ENCODE measurements at places on chromosomes 2 and 18.

DNA sequence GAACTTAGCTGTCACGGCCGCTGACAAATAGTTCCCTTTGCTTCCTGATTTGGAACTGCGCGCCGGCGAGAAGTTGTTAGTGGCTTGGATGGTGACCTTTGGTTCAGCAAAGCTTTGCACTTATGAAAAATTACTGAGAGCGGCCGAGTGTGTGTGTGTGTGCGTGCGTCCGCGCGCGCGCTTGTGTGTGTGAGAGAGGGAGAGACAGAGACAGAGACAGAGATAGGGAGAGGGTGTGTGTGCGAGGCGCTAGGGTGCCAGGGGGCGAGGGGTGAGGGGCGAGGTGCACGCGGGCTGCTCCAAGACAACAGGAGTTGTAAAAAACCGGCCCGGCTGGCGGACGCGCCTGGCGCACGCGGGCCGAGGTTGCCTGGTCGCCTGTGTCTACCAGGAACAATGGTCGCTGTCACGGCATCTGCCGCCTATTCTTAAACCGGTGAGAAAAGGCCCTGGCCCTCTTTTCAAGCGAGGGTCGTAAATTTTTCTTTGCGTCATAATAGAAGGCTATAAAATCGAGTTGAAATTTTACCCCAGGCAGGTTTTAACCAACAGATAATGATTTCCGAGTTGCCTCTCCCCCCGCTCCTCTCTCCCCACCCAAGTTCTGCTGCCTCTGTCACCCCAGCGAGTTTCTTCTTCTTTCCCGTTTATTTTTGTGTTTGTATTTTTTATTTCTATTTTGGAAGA is 535 bp downstream of the HOXD3 start:
- DNase-seq: no peak

DNA sequence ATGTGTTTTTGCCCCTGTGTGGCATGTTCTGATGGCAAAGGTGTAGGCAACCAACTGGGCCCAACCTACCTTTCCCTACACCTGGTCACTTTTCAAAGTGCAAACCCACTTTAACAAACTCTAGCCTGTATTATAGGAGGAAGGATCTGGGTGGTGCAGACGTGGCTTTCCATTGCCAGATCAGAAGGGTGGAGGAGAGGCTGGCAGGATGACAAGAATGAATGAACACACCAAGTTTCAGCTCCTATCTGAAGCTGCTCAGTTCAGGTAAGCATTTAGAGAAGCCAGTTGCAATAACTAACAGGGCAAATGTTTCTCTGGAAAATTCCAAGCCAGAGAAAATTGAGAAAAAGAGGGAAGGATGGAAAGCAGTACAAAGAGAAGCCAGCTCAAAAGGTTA is 707 bp upstream of the SERPINB7 start:
- DNase-seq: no peak

- DNase-seq: no peak
Measured at GRCh38 chr2:6381326-6381725, 484.4 kb downstream of the CMPK2 start.

DNA sequence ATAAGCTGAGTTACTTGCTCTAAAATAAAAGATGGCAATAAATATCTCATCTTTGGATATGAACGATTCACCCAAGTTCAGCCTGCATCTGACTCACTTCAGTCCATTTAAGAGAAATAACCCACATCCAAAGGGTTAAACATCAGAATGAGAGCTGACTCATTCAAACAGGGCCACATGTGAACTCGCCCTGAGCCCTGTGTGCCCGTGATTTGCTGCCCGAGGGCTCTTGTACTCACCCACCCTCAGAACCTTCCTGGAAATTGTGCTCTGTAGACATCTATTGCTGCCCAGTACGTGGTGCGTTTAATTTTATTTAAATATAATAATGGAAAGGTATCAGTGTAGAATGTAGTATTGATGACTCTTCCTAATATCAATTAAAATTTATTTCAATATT is 66.9 kb upstream of the RBM44 start:
- DNase-seq: no peak

- peak; percentile 24 for DNase-seq
Measured at GRCh38 chr2:128489526-128490273, 171.0 kb upstream of the HS6ST1 start.

DNA sequence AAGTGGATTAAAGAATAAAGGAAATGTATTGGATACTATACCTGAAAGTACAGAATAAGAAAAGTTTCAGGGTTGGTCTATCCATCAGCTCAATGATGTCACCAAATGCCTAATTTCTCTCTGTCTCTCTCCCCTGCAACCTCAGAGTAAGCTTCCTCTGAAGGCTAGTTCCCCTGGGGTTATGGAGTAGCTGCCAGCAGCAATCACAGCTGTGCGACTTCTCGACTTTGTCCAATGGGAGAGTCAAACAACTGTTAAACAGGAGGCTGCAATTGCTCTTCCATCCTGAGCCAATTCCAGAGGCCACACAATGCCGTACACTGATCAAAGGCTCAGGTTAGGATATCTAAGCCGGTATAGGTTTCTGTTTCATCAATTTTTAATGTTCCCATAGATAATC is 95.3 kb upstream of the FANCL start:
- DNase-seq: no peak

- DNase-seq: peak; percentile 20
Measured at GRCh38 chr18:50632895-50633515, 73.1 kb downstream of the MAPK4 start.

- no peak for DNase-seq
Measured at GRCh38 chr2:227428731-227429285, 41.1 kb upstream of the SCYGR1 start.

GRCh38 chr2:25587361-25587760 is 86.0 kb downstream of the DTNB start:
- DNase-seq: no peak

DNA sequence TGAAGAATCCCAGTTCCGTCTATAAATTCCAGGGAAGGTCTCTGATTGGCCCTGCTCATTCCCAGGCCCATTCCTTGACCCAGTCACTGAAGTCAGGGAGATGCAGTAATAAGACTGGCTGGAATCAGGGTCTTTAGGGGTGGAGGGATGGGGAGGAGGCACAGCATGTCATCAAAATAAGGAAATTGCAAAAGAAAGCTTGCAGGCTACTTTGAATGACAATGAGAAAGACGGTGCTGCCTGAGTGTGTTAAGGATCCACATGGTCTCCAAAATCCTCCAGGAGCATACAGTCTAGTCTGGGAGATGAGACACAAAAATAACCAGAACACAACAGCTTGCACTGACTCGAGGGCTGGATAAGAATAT is 2.0 kb upstream of the DES start:
- no peak for DNase-seq

- no peak for DNase-seq
Measured at GRCh38 chr2:210233487-210233886, 8.2 kb upstream of the ACADL start.

GRCh38 chr2:71906357-71906973 is 241.2 kb downstream of the CYP26B1 start:
- DNase-seq: no peak

- DNase-seq: no peak
Measured at GRCh38 chr2:73893764-73894474, 1.1 kb downstream of the ACTG2 start.

- no peak for DNase-seq
Measured at GRCh38 chr2:233964581-233964980, 47.4 kb downstream of the TRPM8 start.

GRCh38 chr18:42474577-42474976 is 519.5 kb downstream of the PIK3C3 start:
- DNase-seq: no peak

DNA sequence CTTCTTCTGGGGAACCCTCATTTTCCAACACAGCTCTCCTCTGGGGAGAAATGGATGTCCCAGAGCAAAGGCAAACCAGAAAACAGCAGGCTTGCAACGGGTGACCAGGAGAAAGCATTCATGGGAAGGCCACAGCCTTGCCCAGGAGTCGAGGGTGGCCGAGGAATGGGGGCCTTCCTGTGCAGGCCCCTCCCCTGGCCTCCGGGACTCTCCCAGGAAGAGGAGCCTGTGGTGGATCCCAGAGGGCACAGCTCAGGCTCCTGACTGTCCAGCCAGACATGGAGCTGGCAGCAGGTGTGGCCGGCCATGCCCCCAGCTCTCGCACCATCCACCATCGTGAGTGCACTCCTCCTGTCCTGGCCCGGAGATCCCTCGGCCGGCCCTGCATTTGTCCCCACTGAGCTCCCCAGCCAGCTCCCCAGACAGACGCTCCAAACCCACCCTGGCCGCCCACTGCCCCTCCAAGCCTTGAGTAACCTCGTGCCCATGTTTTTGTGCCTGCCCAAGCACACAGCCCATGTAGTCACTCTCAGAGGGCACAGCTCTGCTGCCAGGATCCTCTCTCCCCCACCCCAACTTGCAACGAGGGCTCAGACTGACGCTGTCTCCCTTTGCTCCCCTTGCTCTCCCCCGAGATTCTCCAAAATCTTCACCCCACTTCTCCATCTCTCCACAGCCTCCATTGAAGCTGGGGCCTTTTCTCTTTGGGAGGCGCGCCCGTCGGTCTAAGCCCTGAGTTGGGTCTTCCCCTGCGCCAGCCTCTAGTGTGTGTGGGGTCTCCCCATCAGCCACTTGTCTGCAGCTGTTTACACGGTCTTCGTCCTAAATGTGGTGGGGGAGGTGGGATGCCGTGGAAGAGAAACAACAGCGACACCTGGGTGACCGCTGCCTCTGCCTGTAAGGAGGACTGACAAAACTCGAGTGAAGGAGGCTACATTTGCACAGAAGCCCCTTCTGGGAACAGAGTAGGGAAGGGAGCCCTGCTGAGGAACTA is 9.8 kb downstream of the PRLH start:
- no peak for DNase-seq

- DNase-seq: no peak
Measured at GRCh38 chr2:138600732-138601457, 99.3 kb downstream of the SPOPL start.

DNA sequence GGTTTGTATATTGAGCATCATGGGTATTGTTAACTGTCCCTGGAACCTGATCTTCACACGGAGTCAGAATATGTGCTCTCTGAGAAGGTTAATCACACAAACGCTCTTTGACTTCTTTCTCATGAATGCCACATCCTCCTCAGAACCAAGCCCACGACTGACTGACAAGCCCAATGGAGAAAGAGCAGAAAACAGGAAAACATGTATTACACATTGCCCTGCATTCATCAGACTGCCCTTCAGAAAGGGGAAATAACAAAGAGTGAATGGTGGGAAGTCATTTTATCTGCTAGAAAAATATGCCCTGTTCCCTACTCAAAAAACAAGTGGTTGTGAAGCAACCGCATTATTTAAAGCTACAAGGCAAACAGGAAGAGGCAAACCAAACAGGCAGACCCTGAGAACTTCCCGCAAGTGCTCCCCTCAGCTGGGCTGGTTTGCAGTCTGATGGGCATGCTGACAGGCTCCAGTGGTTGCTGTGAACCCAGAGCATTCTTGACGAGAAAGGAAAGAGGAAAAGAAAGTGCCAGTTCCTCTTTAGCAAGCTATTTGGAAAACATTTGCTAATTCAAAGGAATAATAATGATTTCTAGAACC is 172.9 kb upstream of the SETBP1 start:
- DNase-seq: peak; percentile 75

DNA sequence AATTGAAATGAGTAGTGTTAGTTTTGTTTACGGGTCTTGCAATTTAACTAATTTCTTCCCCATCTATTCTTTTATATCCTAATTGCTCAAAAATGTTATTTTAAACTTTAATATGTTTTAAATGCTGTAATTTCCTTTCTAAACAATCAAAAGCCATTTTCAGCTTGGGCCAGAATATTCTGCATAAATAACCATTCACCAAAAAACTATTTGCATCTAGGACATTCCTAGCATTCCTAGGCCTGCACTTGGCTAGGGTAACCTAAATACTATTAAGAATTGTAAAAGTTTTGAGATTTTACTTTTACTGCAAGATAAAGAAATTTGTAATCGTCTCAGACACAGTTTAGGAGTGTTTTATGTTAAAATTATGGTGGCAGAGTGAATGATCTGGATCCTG is 7.8 kb upstream of the ETAA1 start:
- no peak for DNase-seq

GRCh38 chr18:48929941-48930713 is 20.6 kb downstream of the SMAD7 start:
- DNase-seq: no peak

GRCh38 chr2:64086347-64087082 is 57.7 kb downstream of the PELI1 start:
- no peak for DNase-seq
